ENCODE measurements at places on chromosomes 11 and 22.

- DNase-seq = no peak
Observed at GRCh38 chr22:44850946-44851345, 98.6 kb downstream of the ARHGAP8 start.

DNA sequence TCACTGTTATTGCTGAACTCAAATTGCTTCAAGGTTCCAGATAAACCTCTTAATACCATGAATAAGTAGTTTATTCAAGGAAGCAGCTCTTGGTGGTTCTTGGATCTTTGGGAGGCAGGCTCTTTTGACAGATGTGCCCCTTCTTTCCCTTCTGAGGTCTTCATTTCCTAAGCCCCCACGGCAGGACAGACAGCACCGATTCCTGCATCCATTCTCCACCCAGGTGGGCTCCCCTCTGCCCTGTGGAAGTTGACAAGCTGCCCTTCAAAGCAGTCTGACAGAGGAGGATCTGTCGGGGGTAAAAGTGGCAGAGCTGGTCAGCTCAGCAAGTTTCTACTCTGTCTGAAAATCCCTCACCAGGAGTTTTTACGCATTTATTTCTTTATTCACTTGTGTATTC lies 605.3 kb upstream of the B3GAT1 start:
- no peak for DNase-seq

DNA sequence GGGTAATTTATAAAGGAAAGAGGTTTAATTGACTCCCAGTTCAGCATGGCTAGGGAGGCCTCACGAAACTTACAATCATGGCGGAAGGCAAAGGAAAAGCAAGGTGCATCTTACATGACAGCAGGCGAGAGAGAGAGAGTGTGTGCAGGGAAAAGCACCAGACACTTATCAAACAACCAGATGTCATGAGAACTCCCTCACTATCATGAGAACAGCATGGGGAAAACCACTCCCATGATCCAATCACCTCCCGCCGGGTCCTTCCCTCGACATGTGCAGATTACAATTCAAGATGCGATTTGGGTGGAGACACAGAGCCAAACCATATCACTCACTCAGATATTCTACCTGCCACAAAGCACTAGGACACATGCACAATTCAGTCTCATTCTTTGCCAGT lies 48.1 kb upstream of the HMGXB4 start:
- DNase-seq = no peak

DNA sequence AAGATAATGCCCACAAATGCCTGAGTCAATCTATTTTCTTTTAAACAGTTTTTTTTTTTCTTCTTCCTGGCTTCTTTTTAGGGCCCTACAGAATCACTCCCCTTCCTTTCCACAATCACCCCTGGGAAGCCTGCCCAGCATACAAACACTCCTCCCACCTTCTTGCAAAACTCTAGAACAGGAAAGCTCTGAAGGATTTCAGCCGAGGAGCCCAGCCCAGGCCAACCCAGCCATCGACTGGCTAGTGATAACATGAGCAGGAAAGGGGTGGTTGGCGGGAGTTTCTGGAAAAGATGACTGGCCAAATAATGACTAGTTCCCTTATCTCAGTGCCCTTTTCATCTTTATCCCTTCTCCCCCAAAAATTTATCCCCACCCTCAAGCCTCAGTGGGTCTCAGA lies 68.2 kb downstream of the USP35 start:
- no peak for DNase-seq

GRCh38 chr11:12876988-12877387 lies 132.1 kb upstream of the RASSF10 start:
- DNase-seq = no peak

All from glutamatergic neuron (in vitro differentiated cells).